ENCODE measurements at places on chromosomes 3 and 15.

DNA sequence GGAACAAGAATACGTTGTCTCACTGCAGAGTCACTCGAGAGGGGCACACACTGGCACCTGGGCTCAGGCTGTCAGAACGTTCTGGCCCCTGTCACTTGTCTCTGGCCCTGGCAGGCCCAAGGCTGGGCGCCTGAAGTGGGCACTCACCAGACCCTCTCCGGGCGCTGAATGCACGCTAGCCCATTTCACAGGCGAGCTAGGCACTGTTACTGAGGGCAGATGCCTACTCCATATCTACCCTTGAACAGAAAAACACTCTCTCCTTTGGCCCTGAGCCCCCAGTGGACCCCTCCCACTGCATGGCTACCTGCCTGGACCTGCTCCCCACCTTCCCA lies 42.3 kb upstream of the IQSEC1 start:
- no peak for DNase-seq

DNA sequence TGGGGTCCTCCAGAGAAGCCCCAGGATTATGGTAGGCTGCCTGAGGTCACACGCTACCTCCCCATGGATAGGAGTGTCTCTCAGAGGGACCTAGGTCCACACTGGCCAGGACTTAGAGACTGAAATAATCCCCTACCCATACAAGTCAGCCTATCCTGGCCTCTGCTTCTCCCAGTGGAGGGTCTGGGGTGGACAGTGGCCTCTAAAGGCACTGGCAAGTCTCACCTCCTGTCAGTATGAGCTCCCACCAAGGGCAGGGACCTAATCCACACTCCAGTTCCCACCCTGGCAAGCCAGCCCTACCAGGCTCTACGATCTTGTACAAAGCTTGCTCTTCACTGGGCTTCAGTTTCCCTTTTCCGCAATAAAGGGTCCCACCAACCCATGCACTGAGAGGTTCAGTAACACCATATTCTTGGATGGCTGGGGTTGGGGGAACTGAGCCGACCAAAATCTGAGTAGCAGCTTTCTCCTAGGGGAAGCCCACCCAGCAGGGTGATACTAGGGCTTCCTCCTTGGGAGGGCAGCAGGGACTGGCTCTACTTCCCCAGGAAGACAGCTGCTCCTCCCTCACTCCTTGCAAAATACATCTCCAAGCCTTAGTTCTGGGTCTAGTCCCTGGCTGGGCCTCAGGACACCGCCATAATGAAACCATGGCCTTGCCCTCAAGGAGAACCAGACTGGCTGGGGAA lies 2.4 kb downstream of the CISH start:
- no peak for DNase-seq

DNA sequence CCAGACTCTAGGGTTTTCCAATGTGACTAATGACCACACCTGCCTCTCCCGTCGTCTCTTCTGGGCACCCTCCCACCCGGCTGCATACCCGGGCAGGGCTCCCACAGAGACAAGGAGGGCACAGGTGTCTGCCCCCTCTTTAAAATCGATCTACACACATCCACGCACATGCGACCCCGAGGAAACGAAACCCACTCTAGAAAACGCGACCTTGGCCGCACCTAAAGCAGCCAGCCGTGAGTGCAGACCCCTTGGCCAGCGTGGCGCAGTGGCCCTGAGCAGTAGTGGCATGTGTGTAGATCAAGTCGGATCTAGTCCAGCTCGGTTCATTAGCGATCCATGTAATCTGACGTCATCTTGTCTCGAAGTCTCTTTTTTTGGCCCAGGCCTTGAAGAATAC lies 151.8 kb downstream of the NSMCE3 start:
- DNase-seq: no peak

DNA sequence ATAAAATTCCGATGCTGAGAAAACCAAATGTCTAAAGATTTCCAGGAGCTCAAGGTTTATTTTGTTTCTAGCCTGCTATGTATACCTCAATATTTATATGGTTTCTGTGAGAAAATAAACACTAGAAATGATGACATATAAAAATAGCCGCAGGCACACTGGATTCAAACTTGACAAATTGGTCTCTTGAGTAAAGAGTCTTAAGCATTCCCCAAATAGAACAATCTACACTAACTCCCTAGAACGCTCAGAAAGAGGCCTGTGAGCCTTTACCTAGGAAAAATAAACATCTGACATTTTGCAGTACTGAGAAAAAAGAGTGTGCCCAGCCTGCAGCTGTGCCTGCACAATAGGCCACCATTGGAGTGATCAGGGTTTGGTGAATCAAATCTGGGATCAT lies 75.2 kb downstream of the NEK10 start:
- no peak for DNase-seq

DNA sequence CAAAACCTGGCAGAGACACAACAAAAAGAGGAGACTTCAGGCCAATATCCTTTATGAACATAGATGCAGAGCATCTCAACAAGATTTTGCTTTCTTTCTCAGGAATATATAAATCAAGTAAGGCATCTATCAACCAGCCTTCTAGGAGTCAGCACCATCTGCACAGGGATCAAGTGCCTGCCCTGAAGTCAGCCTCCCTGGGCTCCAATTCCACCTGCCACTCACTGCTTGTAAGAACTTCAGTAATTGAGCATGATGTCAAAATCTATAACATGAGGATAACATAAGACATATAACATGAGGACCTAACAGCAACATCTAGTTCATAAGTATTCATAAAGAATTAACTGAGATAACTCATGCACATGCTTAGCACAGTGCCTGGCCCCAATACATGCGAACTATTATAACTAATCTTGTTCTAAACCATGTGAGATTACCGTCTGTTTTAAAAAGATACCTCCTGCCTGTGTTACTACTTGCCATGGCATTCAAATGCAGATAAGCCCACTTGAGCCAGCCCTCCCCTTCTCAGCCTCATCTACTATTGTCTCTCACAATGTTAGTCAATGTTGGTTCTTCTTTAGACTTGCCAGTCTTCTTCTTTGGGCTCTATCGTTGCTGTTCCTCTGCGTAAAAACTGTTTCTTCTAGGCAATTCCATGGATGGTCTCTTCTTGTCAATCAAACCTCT lies 91.6 kb downstream of the PLD1 start:
- no peak for DNase-seq

DNA sequence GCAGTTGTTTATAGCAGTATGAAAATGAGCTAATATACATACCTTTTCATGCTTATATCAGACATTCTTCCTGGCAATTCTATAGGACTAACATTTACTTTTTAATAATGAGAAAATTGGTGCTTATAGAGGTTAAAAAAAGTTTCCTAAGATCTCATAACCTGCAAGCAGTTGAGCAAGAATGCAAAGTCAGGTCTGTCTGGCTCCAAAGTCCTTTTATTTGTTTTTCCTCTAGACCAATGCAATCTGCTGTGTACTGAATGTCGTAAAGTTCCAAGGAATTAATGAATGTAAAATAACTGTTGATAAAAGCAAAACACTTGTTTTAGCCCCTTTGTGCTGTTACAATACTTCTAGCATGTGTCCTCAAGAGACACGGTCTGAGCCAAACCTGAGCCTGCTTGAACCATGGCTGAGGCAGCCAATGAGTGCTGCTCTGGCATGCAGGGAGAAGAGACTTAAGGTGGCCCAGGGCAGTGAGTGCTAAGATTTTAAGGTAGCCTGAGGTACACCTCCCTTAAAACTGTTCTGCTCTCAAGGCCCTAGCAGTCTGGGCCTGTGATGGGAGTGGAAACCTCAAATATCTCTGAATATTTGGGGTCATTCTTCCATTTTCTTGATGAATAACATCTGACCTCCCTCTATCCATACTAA lies 555.1 kb upstream of the NAALADL2 start:
- no peak for DNase-seq

DNA sequence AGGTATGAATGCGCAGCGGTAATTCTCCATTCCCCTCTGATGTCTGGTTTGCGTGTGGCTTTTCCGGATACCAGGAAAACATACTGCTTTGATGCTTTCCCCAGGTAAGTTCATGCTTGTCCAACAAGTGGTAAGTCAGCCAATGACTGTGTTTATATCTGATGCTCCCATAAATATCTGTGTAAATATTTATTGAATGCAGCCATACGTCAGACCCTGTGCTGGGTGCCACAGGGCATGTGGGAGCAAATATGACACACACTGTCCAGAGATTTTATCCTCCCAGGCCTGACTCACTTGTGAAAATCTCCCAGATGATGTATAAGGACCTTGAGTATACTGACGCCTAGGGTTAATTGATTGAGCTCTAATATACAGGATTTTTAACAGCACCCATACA lies 29.6 kb upstream of the CEMIP start:
- DNase-seq: no peak

GRCh38 chr15:98827217-98827616 lies 178.9 kb downstream of the IGF1R start:
- DNase-seq: no peak

GRCh38 chr3:95883801-95884200 lies 930.6 kb upstream of the EPHA6 start:
- DNase-seq: no peak

- DNase-seq: no peak
Observed at GRCh38 chr15:48888836-48889235, 10.9 kb downstream of the EID1 start.

DNA sequence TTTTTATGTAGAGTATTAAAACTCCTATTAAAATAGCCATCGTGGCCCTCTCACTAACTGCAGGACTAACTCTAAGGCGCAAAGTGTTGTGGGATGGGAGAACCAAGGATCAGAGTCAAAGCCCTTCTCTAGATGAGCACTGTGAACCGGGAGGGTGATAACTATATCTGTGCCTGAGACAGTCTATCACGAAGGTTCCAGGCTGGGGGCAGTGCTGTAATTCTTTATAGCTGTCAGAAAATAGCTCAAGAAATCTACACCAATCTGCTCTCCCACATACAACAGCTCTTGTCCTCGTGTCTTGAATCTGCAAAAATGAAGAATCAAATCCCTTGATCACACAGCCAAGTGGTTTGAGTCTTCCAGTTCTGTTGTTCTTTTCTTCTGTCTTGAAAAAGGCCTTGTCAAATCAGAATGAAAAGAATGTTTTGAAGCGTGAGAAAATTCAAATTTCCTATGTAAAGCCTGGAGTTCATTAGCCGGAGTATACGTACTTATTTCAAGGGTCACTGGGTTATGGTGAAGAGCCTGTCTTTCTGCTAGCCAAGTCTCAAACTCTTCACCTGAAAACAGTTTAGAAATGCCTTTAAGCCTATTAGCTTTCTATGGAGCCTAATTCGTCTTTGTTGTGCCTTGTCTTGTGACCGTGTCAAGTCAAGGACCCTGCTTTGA lies 185.3 kb upstream of the NECTIN3 start:
- DNase-seq: no peak

DNA sequence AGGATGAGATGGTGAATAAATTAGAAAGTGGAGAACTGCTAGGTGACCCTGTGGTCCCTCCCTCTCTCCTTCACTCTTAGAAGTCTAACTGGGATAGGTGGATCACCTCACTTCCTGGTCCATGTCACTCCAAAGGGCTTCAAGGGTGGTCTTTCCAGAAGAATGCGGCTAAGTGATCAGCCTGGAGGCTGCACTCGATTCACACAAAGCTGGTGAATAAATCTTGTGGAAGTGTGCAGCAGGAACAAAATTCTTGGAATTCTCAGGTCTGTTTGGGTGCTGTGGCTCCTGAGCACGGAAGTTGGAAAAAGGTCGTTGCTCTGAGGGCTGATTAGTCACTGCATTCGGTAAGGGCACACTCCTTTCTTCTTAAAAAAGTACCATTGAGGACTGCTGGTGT lies 46.3 kb downstream of the GASK1A start:
- DNase-seq: no peak

- DNase-seq: no peak
Observed at GRCh38 chr3:45080824-45081223, 54.7 kb downstream of the CLEC3B start.

DNA sequence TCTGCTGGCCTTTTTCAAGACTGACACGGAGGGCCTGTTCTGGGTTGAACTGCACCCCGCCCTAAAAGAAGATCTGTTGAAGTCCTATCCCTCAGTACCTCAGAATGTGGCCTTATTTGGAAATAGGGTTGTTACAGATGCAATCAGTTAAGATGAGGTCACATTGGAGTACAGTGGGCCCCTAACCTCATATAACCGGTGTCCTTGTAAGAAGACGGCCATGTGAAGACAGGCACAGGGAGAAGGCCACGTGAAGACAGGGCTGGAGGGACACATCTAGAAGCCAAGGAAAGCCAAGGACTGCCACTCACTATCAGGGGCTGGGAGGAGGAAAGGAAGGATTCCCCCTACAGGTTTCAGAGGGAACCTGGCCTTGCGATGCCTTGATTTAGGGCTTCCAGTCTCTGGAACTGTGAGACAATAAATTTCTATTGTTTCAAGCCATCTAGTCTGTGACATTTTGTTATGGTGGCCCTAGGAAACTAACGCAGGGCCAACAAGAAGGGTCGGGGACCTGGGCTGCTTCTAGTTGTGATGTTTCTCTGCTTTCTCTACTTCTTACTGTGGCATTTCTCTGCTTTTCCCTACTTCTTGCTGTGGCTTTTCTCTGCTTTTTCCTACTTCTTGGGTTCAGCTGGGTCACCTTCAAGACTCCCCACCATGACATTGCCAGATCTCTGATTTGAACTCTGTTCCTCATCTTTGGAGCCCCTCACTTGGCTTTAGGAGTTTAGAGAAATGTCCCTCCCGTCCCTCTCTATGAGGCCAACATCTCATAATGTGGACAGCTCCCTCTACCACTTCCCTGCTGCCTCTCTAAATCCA lies 4.8 kb upstream of the CCDC174 start:
- DNase-seq: no peak

DNA sequence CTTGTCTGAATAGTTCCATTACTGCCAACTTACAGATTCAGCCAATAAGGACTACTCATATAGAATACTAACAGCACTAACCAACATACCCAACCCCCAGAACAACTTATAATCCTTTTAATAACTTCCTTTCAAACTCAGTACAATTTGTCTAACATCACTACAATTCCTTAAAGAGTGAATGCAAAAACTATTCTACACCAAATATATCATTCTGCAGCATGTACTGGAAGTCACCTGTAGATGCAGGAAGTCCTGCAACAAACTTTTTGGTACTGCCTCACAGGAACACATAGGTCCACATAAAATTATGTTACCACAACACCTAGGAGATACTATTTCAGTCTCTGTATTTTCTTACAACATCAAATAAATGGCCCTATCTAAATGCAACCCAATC lies 2.1 kb downstream of the CCNL1 start:
- no peak for DNase-seq

DNA sequence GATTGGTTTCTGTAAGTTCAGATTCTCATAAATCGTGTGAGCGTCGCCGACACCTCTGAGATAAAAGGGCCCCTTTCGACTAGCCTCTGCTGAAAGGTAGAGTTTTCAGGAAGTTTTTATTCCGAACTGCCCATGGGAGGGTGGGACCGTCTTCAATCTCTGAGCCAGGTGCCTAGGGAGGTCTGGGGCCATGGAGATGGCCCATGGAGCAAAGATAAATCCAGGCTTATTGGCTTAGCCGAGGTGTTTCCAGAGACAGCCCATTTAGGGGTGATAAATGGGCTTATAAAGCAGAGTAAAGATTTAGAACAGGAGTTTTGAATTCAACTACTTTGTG lies 442 bp downstream of the QTRT2 start:
- no peak for DNase-seq
